ENCODE measurements at places on chromosomes 6 and 20. TPM values are rescaled to one million over a fixed set of nuclear protein-coding genes. Genes with fewer than 3 reads are reported as not detected.

Gene B3GAT2
- total RNA-seq, result 22.9 TPM

Gene SLC22A16
- total RNA-seq, result 0.66 TPM

Gene SLC26A8
- total RNA-seq, result 0.77 TPM

Gene OR2H2
- total RNA-seq, result not detected

Gene ITPA
- total RNA-seq, result 49.5 TPM

Gene SLC2A10
- total RNA-seq, result 19.5 TPM

GRCh38 chr6:47221565-47221964 lies 88.1 kb downstream of the TNFRSF21 start:
- DNase-seq, result peak; percentile 42

GRCh38 chr6:156199182-156199581 lies 578.0 kb upstream of the ARID1B start:
- DNase-seq, result no peak

- no peak for DNase-seq
Observed at GRCh38 chr20:1334761-1335160, 5.8 kb upstream of the SDCBP2 start.

DNA sequence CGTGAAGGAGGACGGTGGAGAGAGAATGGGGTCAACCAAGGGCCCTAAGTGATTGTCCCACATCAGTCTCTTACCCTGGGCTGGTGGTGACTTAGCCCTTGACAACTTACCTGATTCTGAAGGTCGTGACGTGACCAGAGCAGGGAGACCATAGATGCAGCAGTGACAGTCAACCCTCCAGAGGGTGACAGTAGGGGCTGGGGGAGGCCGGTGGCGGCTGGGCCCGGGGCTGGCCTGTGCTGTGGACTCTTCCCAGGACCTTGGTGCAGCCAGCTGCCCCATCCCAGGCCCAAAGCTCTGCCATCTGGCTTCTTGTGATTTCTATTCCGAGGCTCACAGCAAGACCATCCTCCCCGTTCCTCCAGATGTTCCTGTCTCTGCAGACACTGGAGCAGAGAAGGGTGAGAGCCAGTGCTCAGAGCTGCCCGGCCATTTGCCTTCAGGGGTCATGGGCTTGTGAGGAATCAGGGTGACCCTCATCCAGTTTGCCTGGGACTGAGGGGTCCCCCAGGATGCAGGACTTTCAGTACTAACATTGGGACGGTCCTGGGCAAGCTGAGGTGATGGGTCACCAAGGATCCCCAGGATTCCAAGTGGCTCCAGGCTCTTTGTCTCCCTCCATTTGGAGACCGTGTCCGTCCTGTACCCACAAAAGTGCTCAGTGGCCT lies 36.0 kb downstream of the SUMO4 start:
- DNase-seq, result no peak

DNA sequence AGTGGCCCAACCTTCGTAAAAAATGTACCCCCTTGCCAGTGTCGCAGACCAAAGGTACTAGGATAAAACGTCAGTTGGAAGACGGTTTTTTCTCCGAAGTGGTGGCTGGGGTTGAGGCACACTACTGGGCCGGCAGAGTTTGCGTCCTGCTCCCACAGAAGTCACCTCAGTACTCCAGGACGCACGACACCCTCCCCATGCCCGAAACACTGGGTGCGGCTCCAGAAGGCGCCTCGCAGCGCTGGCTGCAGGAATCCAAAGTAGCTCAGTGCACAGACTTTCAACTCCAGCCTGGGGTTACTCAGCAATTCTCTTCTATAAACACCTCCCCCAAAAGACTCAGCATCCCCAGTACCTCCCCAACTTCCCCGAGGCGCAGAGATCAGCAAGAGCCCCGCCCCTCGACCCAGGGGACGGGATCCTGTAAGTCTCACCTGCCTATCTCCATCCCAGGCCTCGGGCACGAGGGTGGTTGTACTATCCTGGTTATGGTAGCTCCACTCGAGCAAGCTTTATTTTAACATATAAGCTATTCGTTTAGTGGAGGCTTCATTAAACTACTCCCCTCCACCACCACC lies 88.2 kb downstream of the ZFP64 start:
- DNase-seq, result no peak

GRCh38 chr20:8972963-8973705 lies 95.8 kb upstream of the PLCB4 start:
- DNase-seq, result no peak

GRCh38 chr6:10141746-10142443 lies 273.0 kb downstream of the TFAP2A start:
- no peak for DNase-seq

GRCh38 chr20:17833036-17833674 lies 133.4 kb downstream of the BANF2 start:
- DNase-seq, result no peak

- no peak for DNase-seq
Observed at GRCh38 chr6:4889701-4890100, 113.5 kb downstream of the CDYL start.

DNA sequence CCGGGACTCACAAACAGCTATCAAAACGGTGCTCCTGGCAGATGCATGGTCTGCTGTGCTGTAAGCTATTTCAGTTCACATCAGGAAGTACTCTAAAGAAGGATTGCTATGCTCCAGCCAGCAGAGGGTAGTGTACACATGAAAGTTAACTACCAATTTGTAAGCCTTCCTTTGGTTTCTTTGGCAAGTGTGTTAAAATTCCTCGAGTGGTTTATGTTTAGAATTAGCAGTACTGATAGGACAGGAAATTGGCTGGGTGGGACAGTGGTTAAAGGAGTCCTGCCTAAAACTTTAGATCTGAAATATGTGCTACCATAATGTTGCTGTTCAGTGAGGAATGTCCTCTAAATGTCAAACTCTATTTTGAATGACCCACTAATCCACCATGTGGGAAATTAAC lies 47.4 kb downstream of the TRMT11 start:
- peak; percentile 51 for DNase-seq

GRCh38 chr20:45279992-45280391 lies 25.6 kb upstream of the SLPI start:
- DNase-seq, result no peak

DNA sequence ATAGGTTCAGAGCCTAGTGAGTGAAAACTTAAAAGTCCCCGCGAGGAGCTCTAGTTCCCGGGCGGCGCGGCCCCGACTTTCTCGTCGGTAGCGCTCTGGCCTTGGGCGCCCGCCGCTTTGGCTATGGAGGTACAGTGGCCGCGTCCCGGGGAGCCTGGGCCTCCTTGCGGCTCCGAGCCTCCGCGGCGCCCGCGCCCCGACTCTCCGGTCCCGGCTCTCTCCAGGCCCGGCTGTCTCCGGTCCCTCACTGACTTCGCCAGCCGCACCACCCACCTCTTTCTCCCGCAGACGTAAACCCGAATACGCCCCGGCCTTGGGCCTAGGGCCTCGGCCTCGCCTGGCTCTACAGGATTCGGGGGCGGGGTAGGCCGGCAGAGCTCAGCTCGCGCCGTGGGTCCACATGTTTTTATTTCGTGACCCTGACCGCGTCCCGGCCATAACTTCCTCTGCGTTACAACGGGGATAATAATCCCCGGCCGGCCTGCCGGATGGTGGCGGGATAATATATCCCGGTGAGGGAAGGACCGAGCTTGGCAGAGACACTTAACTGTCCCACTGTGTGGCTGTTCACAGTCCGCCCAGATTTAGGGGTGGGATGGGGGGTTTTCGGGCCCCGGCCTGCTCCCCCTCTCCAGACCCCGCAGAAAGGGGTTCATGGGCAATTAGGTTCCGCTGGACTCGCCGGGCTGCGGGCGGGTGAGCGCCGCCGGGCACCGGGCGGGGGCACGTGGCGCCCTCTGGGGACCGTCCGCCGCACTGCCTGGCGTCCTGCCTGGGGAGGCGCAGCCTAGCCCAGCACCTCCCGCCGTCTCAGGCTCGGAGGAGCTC lies 10.0 kb upstream of the TBX18 start:
- peak; percentile 12 for DNase-seq

GRCh38 chr6:50185006-50185405 lies 135.3 kb upstream of the DEFB112 start:
- peak; percentile 28 for DNase-seq

- no peak for DNase-seq
Observed at GRCh38 chr6:5205035-5205507, 55.7 kb downstream of the LYRM4 start.

DNA sequence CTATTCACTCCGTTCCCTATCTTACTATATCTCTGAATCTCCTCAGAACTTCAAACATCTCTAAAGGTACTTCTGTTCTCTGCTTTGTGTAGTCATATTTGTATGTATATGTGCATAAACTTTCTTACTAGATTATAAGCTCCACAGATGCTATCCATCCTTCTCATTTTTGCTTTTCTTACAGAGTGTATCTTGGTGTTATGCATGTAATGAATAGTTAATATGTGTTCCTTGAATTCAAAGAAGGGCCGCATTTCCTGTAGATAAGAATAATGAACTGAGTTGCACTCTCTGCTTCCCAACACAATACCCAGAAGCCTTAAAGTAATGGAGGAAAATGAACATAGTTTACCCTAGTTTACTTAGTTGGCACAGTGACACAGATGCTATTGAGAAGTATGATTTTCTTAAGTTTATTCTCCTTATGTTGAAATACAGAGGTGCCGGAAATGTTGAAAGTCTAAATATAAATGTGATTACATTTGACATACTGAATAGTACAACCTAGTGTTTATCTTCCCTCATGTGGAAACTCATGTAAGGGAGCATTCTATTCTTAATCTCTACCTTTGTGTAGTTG lies 6.0 kb downstream of the NUS1 start:
- DNase-seq, result no peak

DNA sequence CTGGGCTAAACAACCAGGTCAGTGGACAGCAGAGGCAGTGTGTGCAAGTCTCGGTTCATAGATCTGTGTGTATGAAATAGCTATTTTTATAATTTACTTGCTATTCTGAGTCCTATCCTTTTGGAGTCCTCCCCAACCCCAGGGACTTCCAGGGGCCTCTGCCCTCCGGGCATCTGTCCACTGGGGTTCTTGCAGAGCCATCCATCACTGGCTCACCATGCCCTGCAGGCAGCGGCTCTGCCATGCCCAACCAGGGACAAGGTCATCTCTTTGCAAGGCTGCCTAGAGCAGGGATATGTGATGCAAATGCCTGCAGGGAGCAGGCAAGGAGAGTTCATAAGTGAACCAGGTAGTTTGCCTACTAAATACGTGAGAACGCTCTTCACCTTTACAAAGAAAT lies 10.5 kb upstream of the BEND3 start:
- no peak for DNase-seq

- no peak for DNase-seq
Observed at GRCh38 chr20:49843770-49844380, 31.2 kb downstream of the SLC9A8 start.

- no peak for DNase-seq
Observed at GRCh38 chr20:37179683-37180524, 556 bp upstream of the MROH8 start.

- DNase-seq, result no peak
Observed at GRCh38 chr6:53192682-53193188, 44.1 kb upstream of the GCM1 start.

GRCh38 chr6:12977806-12978205 lies 261.2 kb downstream of the PHACTR1 start:
- DNase-seq, result peak; percentile 70

Measured in spinal cord (tissue), 10 donors.